Hematopoietic multipotent progenitor cell treated with erythropoietin and hydrocortisone succinate and interleukin-3 and kit ligand, for 17 days (in vitro differentiated cells): ENCODE measurements at places on chromosomes 6 and 20.

DNA sequence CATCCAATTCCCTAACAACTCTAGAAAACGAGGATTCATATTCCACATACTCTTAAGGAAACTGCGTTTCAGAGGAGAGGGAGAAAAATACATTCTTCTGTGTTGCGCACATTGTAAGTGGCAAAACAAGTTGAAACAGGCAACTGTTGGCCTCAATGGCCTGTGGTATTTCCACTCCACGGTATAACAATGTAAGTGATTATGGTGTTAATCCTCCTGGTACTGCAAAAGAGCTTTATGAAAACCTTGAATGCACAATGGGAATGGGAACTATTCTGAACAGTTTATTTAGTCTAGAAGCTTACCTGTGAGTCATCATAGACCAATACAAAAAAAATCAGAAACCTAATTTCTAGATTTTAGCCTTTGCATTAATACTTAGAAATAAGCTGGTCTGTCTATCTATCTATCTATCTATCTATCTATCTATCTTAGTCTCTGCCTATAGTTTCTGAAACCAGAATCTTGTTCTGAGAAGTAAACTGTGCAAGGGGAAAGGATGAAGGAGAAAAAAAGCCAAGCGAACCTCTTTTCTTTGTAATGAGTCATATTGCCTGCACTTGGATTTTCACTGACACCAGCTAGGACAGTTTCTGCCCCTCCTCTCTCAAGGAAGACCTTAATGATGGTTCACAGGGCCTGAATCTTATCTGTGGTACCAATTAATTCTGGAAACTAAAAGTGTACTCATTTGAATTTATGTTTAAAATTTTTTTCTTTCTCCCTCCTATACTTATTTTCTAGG is 101.5 kb downstream of the RNF144B start:
- no peak for DNase-seq

DNA sequence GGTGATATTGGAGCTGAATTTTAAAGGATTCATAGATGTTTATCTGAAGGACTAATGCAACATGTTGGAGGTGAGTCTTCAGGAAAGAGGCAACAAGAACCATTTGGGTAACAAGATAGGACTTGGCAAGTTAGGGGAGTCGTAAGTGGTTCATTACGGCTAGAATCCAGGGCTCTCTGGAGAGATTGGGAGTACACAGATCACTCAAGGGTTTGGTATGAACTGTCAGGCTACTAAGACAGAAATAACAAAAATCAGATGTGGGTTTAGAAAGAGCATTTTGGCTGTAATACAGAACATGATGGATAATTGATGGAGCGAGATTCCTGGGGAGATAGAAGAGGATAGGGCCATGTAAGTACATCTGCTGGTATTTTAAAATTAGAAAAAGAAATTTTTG is 86.3 kb upstream of the ESR1 start:
- DNase-seq, result no peak

GRCh38 chr6:116254297-116255056 is 602 bp upstream of the TSPYL4 start:
- DNase-seq, result no peak

DNA sequence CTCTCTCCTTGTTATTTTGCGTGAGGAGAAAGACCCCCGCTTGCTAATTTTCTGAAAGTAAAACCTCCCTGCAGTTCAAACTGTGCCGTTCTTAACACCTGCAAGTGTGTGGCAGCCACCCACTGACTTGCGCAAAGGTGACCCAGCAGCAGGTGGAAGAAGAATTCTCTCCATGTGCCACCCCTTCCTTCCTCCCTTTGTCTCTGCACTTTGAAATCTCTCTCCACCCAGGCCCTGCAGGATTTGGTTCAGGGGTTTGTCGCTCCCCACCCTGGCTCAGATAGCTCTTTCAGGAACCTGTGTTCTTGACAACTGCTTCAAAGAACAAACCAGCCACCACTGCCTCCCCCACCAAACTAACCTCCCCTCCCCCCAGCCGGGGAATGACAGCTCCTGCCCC is 41.4 kb downstream of the ZNF831 start:
- no peak for DNase-seq

DNA sequence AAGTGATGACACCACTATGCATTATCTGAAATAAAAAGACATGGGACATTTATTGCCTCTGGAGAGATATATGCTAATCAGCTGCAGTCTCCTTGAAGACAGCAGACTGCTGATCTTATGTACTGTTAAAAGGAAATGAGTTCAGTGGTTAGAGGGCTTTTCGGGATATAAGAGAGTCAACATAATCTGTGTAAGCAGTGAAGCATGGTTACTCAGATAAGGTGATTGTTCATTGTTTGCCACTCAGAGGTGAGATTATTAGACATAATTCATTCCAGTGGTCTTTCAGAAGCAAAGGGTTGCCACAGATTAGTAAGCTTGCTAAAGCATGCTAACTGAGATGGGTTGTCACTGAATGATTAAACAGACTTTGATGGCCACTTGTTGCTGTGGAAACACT is 1450.7 kb upstream of the ADGRB3 start:
- no peak for DNase-seq

GRCh38 chr6:82015043-82015442 is 232.5 kb downstream of the IBTK start:
- DNase-seq, result no peak

DNA sequence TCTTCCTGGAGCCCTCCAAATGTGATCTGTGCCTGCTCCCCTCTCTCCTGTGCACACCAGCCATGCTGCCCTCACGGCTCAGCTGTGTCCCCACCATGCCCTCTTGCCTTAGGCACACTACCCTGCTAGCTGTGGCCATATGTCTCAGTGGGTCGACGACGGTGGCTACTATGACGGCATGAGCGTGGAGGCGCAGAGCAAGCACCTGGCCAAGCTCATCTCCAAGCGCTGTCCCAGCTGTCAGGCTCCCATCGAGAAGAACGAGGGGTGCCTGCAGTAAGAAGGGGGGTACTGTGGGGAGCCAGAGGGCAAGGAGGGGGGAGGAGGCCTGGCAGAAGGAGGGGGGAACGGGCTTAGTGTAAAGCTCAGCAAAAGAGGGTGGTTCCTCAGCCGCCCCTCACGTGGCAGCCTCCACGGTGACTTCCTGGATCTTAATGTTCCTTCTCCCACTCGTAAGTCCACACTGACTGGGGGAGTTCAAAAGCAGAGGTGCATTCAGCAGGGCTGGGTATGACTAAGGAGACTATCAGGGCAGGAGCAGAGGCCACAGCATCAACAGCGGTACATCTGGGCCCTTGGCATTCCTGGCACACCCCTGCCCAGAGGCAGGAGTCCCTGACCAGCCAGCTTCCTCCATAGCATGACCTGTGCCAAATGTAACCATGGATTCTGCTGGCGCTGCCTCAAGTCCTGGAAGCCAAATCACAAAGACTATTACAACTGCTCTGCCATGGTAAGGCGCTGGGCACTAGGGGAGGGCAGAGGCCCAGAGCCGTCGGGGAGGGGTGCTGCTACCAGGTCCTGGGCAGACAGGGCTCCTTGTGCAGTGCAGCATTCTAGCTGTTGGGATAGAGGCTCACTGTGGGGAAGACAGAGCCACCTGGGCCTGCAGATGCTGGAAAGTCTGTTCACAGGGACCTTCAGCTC is 8.0 kb downstream of the DNPH1 start:
- DNase-seq, result no peak

- no peak for DNase-seq
Measured at GRCh38 chr6:122735582-122735981, 43.9 kb upstream of the FABP7 start.

GRCh38 chr20:57594092-57594951 is 25.9 kb downstream of the ZBP1 start:
- peak; percentile 60 for DNase-seq
